GM23248 (cell line): ENCODE measurements at places on chromosomes 2 and 18.

DNA sequence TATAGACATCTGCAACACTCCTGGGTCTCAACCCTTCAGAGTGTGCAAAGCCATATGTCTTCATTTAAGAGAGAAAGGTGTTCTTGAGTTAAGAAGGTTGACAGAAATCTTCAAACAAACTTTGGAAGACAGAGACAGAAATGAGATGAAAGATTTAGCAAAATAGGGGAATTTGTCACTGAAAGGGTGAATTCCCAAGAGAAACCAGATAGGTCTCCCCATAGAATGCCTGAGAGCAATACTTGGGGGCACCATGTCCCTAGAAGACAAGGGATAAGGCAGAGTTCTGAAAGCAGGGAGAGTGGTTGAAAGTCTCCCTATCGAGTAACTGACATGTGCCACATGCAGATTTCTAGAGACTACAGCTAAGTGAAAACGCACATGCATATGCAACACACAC lies 50.0 kb downstream of the AP1S3 start:
- DNase-seq, result no peak

GRCh38 chr2:203002054-203002821 lies 12.4 kb upstream of the NBEAL1 start:
- DNase-seq, result no peak

DNA sequence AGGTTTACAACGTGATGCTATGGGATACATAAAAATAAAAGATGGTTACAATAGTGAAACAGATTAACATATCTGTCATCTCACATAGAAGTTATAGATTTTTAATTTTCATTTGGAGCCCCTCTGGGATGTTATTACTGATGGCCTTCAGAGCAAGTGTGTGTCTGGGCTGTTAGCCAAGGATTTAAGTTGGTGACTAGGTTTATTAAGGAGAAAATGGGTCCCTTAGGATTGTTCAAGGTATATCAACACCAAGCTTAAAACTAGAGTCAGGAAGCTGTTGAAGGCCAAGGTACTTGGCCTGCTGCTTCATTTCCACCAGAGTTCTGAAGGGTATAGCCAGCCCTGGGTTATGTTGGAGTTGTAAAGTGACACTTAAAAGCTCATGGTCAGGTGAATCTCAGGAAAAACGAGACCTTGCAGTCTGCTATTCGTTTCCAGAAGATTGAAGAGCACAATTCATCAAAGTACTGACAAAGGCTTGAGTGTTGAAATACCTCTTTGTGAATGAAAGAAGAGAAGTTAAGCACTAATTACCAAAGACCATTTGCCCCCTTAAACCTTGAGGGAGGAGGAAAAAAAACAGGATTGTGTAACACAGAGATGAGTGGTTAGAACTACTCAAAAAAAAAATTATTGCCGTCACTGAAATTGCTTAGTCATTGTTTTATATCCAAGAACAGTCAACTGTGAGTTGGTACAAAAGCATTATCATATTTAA lies 48.4 kb downstream of the MAP2 start:
- DNase-seq, result peak; percentile 75

GRCh38 chr18:25141886-25142285 lies 210.1 kb downstream of the ZNF521 start:
- no peak for DNase-seq

- DNase-seq, result peak; percentile 83
These were observed 26.0 kb upstream of the SP3 start for GRCh38 chr2:173990970-173991819.

- no peak for DNase-seq
These were observed 18.9 kb downstream of the NCAPH start for GRCh38 chr2:96354492-96354891.

DNA sequence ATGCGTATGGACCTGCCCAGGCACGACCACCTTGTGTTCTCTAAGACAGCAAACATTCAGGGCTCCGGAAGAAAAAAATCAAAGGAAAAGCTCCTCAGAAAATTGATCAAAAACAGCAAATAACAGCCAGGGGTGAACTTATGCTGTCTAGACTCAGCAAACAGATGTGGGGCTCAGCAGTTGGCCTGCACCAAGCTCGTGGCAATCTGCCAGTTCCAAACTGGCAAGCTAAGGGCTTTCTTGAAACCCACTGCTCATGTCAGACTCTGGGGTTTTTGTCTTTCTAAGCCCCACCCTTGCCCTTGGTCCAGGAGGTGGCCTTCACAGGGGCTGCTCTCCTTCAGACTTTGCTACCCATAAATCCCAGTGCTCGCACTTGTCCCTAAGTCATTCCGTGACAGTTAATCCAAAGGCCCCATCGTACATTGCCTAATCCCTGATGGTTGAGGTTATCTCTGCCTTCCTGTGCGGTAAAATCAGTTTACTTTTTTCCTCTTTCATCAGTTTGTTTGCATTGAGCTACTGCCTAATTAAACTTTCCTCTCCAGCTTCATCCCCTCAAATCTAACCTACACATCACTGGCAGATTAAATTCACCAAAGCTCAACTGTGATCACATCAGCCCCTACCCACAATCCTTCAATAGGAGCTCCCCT lies 408.0 kb downstream of the LRATD1 start:
- no peak for DNase-seq

GRCh38 chr2:12718711-12719399 lies 2.1 kb downstream of the TRIB2 start:
- peak; percentile 55 for DNase-seq

- no peak for DNase-seq
These were observed 638.9 kb downstream of the STK39 start for GRCh38 chr2:167608487-167608886.

DNA sequence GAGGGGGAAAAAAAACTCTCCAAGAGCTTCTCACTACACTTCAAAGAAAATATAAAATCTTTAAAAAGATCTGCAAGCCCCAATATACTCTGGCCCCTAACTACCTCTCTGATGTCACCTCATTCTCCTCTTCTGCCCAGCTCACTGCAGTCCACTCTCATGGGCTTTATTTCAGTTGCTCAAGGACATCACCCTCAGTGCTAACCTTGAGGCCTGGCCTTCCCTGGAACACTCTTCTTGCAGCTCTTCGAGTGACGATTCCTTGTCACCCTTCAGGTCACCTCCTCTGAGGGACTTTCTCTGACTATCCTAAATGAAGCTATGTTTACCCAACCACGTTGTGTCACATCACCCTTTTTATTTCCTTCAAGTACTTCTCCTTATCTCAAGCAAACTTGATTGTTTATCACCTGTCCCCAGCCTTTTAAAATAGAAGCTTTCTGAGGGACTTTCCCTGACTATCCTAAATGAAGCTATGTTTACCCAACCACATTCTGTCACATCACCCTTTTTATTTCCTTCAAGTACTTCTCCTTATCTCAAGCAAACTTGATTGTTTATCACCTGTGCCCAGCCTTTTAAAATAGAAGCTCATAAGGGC lies 10.4 kb downstream of the RTTN start:
- DNase-seq, result no peak

DNA sequence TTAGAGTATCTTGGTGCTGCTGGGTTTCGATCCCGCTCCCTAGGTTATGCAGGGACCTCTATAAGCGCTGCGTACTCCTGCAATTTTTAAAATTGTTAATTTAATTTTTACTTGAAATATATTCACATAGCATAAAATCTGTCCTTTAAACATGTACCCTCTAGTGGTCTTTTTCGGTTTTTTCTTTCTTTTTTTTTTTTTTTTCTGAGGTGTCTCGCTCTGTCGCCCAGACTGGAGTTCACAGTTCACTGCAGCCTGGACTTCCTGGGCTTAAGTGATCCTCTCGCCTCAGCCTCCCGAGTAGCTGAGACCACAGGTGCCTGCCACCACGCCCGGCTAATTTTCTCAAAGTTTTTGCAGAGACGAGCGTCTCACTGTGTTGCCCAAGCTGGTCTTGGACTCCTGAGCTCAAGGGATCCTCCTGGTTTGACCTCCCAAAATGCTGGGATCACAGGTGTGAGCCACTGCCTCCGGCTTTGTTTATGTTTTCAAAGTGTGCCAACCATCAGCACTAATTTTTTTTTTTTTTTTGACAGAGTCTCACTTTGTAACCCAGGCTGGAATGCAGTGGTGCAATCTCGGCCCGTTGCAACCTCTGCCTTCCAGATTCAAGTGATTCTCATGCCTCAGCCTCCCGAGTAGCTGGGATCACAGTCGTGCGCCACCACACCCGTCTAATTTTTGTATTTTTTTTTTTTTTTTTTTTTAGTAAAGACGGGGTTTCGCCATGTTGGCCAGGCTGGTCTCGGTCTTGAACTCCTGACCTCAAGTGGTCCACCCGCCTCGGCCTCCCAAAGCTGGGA lies 585 bp upstream of the MOB1A start:
- no peak for DNase-seq

GRCh38 chr2:29223851-29224692 lies 108.9 kb downstream of the CLIP4 start:
- DNase-seq, result peak; percentile 25

DNA sequence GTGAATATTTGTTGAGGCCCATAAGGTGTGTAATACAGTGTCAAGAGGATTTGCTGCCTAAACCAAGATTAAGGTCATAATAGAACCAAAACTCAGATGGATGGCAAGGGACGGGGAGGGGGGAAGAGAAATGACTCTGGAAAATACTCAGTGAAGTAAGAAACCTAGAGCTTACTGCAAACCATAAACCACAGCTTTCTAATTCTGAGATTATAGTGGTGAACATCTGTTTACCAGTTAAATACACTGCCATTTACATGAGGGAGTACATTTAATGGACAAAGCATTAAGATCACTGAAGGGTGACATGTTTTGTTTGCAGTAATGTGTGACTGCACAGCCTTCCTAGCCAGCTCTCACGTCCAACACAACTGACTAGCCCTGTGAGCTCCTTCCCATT lies 19.8 kb downstream of the EVX2 start:
- no peak for DNase-seq
